D721Med (cell line): ENCODE measurements at places on chromosomes 3 and 15.

DNA sequence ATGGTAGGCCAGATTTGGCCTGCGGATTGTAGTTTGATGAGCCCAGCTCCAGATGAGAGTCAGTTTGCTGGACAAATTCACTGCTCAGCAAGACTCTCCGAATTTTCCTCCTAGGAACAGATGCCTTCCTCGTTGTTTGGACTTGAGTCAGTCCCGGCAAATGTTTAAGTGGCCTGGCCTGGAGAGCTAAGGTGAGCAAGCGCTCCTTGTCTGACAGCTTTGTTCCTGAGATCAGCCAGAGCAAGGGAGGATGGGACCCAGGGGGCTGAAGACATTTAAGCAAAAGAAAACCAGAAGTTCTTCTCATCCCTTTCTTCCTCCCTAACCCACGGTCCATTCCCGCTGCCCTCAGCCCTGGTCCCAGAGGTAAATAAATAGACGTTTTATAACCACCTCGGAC is 40.3 kb downstream of the POLR2M start:
- DNase-seq = no peak

DNA sequence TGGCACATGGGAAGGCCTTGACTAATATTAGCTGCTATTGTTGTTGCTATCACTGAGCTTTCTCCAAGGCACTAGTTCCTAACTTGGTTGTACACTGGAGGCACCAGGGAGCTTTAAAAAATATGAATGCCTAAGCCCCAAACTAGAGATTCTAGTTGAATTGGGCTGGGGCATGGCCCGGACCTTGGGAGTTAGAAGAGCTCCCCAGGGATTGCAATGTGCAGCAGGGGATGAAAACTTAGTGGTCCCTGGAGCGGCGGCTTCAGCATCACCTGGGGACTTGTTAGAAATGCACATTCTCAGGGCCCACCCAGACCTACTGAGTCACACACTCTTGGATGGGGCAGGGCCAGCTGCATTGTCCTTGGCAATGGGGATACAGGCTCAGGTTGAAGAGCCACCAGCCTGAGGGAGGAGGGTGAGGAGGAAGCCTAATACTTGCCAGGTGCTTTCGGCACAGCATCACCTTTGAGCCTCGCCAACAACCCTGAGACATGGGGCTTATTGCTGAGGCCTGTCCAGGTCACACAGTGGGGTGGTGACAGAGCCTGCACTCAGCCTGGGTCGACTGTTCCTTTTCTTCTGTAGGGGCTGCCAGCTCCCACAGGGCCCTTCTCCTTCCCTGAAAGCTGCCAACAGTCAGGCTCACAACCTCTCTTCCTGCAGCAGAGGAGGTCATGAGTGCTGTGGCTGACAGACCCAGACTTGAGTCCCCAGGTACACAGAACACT is 84.5 kb downstream of the ATP2B2 start:
- no peak for DNase-seq

DNA sequence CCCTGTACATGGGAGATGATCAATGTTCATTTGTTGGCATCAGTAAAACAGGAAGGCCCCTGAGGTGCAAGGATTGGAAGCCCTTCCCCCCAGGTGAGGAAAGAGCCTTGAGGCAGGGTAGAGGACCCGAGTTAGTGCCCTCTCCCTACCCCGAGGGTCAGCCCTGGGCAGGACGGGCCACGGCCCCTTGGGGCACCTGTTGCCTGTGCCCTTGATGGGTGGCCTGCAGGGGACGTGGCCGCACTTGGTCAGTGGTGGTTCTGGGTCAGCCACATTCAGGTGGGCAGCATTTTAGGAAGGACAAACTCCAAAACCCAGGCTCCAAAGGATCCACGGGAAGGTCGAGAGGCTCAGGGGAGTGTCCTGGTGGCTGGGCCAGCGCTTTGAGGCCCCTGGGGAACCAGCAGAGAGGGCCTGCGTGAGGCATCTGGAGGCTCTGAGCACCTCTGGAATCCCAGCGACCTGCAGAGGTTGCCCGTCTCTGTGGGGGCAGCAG is 15.8 kb upstream of the RPUSD3 start:
- no peak for DNase-seq

GRCh38 chr3:134291319-134292254 is 40.9 kb upstream of the RYK start:
- no peak for DNase-seq

- DNase-seq = no peak
These were observed 9.7 kb upstream of the NCKIPSD start for GRCh38 chr3:48695393-48695753.

DNA sequence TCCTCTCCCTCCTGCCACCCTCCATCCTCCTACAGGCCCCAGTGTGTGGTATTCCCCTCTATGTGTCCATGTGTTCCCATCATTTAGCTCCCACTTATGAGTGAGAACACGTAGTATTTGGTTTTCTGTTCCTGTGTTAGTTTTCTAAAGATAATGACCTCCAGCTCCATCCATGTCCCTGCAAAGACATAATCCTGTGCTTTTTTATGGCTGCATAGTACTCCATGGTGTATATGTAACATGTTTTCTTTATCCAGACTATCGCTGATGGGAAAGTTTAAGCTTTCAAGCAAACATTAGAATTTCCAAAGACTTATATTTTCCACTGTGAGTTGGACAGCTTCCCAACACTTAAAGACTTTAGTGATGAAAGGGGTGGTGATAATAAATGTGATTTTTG is 105.9 kb upstream of the PIAS1 start:
- DNase-seq = no peak

DNA sequence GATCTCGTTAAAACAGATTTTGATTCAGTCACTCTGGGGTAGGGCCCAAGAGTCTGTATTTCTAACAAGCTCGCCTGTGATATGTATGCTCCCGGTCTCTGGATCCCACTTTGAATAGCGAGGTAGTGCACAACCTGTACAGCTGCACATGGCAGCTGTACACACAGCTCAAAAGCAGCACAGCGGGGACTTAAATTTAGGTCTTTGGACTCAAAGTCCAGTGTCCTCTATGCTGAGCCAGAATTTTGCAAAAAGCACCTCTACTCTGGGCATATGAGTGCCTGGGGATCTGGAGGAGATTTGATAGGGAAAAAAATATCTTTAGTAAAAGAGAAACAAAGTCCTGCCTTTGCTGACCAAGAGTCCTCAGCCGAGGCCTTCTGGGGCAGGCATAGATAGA is 83.1 kb downstream of the HMG20A start:
- DNase-seq = no peak

DNA sequence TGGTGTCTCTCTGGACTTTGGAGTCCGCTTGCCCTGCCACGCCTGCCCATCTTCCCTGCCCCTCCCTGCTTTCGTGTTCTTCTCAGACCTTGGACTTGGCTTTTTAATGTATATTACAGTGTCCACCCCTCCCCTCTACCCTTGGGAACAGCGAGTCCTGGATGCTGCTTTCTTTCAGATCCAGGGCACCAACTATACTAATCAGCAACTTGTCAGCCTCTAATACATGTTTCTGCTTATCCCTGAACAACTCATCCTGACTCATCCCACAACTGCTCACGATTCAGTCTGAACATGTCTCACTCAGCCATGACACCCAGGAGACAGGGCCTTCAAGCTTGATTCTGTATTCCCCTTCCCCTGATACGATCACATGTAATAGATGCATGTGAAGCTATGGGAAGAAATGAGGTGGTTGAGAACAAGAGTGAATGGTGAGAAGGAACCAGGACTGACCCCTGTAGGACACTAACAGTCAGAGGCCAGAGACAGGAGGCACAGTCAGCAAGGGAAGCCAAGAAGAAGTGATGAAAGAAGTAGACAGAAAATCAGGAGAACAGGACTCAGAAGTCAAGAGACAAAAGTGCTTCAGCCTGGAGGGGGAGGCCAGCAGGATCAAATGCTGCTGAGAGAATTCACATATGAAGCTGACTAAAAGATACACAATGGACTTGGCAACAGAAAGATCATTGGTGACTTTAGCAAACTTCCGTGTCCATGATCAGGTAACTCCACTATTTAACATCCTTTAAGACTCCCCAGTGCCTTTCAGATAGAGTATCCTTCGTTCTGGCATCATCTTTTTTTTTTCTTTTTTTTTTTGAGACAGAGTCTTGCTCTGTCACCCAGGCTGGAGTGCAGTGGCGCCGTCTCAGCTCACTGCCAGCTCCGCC is 35.4 kb downstream of the BCL2L10 start:
- no peak for DNase-seq

DNA sequence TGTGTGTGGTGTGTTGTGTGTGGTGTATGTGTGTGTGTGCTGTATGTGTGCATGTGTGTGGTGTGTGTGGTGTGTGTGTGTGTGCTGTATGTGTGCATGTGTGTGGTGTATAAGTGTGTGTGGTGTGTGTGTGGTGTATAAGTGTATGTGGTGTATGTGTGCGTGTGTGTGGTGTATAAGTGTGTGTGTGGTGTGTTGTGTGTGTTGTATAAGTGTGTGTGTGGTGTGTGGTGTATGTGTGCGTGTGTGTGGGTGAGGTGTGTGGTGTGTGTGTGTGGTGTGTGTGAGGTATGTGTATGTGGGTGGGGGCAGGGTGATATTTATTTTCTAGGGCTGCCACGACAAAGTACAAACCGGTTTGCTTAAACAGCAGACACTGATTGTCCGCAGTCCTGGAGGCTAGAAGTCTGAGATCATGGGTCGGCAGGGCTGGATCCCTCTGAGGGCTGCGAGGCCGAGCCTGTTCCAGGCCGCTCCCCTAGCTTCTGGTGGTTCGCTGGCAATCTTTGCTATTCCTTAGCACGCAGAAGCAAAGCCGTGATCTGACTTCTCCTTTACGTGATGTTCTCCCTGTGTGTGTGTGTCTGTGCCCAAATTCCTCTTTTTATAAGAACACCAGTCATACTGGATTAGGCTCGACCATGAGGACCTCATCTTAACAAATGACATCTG is 160.2 kb downstream of the XXYLT1 start:
- DNase-seq = no peak

DNA sequence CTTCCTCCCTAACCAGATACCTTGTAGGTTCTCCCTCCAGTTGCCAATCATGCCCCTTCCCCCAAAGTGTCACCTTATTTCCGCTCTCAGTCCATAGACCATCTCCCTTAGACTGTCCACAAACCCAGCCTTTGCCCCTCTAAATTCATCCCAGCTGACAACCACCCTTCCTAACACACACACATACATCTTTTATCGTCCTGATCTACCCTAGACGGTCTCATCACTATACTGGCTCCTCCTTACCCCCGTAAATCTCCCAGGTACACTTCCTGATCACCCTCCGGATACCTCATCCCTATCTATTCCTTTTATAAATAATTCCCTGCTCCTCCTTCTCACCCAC is 828 bp downstream of the THOC7 start:
- DNase-seq = no peak

DNA sequence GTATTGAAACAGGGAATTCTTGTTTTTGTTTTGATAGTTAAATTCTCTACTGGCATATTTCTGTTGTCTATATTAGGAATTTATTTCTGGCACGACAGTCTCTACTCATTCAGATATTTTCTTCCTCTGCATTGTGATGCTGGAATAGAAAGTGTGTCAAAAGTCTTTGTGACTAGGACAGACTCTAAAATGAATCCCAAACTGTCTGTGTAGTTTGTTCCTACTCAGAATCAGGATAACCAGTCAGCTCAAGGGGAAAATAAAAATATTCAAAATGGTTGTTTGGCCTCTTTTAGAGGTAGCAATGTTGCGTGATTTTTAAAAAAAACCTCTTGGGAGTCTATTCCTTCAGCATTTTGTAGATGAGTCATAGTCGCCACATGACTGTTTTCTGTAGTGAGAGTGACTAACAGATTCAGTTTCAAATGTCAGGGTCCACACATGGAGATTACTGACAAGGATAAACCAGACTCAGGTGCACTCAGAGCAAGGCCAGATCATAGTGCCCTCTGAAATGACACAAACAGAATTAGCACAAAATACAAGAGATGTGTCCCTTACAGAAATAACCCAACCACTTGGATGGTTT is 13.1 kb downstream of the SLC7A14 start:
- DNase-seq = no peak

DNA sequence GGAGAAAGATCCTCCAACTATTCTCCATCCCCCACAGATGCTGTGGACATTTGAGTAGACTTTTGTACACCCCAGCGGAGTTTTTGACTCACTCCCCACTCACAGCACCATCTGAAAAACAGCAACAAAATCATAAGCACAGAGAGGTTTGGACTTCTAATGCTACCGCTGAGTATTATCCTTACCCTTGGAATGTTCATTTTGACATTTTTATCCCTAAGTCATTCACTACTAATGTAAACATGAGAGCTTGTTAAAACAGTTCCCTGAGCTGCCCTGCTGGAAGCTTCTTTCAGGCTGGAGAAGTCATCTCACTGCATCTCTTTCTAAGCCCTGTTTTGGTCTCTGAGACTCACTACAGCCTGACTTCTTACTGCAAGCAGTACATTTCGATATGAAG is 1045.9 kb downstream of the MCTP2 start:
- no peak for DNase-seq

GRCh38 chr15:56887782-56888438 is 30.5 kb upstream of the TCF12 start:
- no peak for DNase-seq

GRCh38 chr3:126682009-126682408 is 22.0 kb upstream of the CHCHD6 start:
- no peak for DNase-seq

GRCh38 chr3:63705092-63705645 is 52.7 kb downstream of the SNTN start:
- no peak for DNase-seq

DNA sequence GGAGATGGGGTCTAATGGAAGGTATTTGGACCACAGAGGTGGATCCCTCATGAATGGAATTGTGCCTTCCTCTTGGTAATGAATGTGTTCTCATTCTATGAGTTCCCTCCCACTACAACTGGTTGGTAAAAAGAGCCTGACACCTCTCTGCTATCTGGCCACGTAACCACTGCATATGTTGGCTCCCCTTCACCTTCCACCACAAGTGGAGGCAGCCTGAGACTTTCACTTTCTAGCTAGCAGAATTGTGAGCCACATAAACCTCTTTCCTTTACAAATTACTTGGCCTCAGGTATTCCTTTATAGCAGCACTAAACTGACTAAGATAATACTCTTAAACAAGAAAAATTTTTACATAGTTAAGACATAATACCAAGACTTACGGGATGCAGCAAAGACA is 155.3 kb downstream of the NR1I2 start:
- no peak for DNase-seq

- no peak for DNase-seq
These were observed 24.9 kb downstream of the BLM start for GRCh38 chr15:90742087-90742486.

DNA sequence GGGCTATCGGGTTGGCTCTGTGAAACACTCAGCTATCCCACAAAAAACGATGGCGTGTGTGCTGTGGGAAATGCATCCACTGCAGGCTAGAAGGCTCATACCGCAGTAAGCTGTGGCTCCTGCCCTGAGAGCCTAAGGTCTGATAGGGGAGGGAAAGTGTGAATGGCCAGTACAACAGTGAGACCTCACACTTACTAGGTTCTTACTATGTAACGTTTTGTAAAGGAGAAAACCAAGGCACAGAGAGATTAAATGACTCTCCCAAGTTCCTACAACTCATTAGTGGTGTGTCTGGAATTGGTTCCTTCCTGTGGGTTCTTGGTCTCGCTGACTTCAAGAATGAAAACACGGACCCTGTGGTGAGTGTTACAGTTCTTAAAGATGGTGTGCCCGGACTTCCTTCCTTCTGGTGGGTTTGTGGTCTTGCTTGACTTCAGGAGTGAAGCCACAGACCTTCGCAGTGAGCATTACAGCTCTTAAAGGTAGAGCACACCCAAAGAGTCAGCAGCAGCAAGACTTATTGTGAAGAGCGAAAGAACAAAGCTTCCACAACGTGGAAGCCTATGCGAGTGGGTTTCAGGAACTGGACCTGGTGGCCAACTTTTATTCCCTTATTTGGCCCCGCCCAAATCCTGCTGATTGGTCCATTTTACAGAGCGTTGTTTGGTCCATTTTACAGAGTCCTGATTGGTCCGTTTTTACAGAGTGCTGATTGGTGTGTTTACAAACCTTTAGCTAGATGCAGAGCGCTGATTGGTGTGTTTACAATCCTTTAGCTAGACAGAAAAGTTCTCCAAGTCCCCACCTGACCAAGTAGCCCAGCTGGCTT is 161.7 kb downstream of the POLR2M start:
- DNase-seq = no peak
